GM03348 (cell line): ENCODE measurements at places on chromosomes 3 and 15.

DNA sequence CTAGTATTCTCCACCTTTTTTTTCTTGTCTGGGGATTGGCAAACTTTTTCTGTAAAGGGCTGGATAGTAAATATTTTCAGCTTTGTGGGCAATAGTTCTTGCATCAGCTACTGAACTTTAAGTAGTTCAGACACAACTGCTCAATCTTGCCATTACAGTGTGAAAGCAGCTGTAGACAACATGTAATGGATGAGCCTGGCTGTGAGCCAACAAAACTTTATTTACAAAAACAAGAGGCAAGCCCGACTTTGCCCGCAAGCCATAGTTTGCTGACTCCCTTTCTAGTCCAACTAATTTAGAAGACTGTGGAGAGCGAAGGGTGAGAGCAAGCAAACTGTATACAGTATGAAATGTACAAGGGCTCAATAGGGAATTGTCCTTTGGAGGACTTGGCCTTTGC lies 6.2 kb downstream of the FRMD4B start:
- DNase-seq: no peak

- DNase-seq: no peak
Observed at GRCh38 chr3:156792945-156793344, 33.2 kb upstream of the LEKR1 start.

- DNase-seq: no peak
Observed at GRCh38 chr3:87756616-87757015, 302.2 kb downstream of the CGGBP1 start.

- DNase-seq: no peak
Observed at GRCh38 chr3:174767853-174768382, 91.2 kb upstream of the NAALADL2 start.

DNA sequence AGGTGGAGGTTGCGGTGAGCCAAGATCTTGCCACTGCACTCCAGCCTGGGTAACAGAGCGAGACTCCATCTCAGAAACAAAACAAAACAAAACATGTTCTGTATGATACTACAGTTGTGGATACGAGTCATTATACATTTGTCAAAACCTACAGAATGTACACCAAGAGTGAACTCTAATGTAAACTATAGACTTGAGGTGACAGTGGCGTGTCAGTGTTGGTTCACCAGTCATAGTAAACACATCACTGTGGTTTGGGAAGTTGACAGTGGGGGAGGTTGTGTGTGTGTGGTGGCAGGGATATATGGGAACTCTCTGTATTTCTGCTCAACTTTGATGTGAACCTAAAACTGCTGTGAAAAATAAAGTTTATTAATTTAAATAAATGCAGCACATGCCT lies 33.0 kb upstream of the GNB5 start:
- DNase-seq: no peak

GRCh38 chr3:150291515-150291914 lies 116.6 kb upstream of the TSC22D2 start:
- no peak for DNase-seq

- DNase-seq: no peak
Observed at GRCh38 chr3:108564564-108564963, 24.7 kb downstream of the CIP2A start.

- DNase-seq: peak; percentile 58
Observed at GRCh38 chr3:11452885-11453847, 181.0 kb downstream of the ATG7 start.

DNA sequence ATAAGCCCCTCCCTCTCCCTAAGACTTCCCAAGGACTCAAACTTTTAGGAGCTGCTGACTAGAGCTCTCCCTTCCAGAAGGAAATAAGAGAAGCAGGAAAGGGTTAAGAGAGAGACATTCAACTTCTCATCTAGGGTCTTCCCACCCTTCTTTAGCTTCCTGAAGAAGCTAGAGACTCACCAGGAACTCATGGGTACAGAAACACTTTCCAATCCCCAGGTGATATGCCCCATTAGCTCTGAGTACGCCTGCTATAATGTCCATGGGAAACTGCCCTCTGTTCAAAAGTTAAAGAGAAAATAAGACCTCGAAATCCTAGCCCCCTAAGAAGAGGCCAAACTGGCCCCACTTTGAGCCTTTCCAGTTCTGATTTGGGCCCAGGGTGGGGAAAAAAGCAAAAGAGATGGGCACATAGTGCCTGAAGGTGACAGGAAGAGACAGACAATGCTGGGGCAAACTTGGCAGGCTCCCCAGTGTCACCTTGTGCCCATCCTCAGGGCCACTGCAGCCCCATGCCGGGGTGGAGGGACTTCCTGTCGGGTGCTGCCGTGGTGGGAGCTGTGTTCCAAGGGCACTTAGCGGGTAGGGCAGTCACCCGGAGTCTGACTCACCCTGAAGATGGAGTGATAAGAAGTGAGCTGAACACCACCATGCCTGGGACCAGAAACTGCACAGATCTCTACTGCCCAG lies 29.5 kb downstream of the CCDC12 start:
- DNase-seq: peak; percentile 63

DNA sequence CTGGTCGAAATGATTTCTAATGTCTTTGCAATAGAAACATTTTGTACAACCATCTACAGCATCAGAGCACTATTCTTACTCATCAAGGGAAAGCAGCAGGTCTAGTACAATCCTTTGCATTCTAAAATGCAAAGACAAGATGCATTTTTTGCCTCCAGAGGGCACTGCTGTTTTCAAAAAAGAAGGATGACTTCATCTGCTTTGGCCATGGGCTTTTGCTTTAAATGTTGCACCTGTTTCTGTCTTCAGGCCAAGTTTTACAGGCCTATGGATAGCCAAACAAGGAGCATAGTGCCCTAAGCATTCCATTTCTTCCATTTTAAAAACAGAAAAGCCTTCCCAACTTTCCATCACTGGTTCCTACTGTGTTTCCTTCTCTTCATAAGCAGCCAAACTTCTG lies 3.4 kb downstream of the PARP9 start:
- DNase-seq: peak; percentile 68

DNA sequence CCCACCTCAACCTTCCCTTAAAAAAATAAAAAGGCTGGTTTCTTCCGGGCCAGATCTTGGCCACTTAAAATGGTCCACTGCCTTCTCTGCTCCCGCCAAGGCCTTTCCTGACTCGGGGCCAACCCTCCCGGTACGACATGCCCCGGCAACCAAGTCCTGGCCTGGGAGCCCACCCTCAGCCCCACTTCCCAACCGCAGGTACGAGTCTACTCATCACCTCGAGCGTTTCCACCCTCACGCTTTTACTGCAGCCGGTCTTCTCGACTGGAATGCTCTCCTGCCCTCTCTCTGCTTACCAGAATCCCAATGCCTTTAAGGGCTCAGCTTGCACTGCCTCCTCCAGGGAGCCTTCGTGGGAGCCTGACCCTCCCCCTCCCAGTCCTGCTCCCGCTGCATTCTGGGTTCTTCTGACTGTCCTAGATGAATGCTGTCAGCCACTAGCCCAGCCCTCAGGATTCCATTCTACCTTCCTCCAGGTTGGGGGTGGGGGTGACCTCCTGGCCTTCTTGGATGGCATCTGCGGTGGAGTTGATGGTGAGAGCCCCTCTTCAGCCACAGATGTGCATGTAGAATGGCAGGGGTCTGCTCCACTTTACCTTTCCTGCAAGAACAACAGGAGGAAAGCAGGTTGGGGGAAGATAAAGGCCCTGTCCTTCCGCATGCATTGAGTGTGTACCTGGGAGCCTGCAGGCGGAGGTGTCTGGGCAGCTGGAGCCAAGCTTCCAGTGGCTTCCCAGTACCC lies 1.1 kb upstream of the CSRNP1 start:
- no peak for DNase-seq

DNA sequence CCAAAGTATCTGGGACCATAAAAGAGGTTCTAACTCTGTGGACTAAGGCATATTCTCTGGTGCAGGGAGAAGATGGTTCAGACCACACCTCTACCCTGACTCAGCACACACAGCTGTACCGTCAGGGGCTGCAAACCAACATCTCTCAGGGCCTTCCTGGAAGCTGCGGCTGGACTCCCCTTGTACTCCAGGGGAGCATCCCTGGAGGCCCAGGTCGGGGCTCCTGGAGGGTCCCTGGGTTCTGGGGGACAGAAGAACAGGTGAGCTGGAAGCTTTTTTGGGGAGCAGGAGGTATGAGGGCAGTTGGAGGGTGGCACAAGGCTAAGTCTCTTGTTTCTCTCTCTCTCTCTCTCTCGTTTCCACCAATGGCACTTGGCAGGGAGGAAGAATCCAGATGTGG lies 60.5 kb downstream of the LINGO1 start:
- no peak for DNase-seq

GRCh38 chr15:97966924-97967620 lies 6.6 kb downstream of the ARRDC4 start:
- peak; percentile 11 for DNase-seq

DNA sequence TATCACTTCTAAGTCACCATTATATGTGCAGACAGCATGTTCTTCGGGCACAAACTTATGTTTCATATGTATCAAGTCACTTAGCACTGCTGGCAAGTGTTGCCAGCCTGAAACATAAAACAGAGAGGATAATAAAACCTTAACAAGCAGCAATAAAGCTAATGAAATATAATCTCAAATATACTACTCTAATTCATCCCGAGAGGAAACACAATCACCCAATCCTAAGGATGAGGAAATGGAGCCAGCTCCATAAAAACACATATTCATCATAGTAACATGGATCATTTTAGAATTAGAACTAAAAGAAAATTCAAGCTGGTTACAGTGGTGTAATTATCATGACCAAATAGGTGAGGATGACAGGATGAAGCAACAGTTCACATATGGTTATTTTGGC lies 1072.7 kb downstream of the EPHA3 start:
- DNase-seq: no peak

- DNase-seq: no peak
Observed at GRCh38 chr3:31577232-31577631, 44.5 kb downstream of the STT3B start.

DNA sequence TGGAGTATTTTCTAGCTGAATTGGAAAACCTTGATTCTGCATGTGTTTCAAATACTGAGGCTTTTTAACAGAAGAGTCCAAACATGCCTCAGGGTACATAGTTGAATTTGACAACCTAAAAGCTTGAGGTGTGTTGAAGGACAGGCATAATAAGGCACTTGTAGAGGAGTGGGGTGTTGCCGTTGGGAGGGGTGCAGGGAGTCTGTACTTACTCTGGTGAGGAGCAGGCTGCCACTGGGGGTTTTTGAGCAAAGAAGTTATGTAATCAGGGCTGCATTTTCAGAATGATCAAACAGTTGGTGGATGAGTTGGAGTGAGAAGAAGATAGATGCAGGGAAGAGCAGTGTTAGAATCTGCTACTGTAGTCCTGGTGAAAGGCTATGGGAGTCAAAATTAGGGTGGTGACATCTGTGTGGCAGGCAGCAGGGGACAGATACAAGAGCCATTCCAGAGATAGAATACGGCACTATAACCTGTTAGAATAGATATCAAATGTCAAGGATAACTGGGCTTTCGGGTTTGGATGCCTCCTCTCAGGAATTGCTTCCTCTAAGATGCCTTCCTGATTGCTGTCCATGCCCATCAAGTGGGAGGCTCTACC lies 161.6 kb downstream of the GHSR start:
- DNase-seq: no peak

GRCh38 chr3:81910244-81910852 lies 148.9 kb upstream of the GBE1 start:
- peak; percentile 52 for DNase-seq

DNA sequence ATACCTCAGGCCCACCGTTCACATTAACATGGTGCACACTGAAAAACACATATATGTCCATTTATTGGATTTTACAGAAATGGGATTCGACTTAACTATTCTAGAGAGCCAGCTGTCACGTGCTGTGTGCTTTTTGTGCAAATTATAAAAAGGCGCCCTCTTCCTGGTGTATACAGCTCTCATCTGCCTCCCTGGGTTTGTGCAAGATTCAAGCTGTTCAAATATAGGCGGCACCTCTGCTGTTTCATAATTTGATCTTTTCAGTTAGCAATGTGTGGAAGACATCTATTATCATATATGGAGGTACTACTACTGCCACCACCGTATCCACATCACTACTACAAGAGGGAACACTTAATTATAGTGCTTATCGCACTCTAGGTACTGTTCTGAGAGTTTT lies 187.6 kb downstream of the EBLN2 start:
- DNase-seq: no peak

- DNase-seq: no peak
Observed at GRCh38 chr3:150194513-150194912, 213.6 kb upstream of the TSC22D2 start.

DNA sequence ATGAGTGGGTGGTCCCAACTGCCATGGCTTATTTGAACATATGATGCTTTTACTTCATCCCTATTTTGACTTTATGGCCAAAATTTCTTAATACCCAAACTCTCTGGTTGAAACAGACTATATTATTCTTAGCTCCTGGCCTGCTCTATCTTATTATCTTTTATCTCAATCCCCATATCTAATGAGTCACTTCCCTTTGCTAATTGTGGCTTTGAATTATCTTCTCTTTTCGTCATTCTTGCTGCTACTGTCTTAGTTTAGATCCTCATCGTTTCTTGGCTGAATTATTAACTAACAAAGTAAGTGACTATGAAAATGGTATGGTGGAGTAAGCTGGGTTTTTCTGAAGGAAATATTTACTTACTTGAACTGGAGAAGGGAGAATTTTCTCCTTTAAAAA lies 28.2 kb upstream of the DNAJC19 start:
- no peak for DNase-seq

DNA sequence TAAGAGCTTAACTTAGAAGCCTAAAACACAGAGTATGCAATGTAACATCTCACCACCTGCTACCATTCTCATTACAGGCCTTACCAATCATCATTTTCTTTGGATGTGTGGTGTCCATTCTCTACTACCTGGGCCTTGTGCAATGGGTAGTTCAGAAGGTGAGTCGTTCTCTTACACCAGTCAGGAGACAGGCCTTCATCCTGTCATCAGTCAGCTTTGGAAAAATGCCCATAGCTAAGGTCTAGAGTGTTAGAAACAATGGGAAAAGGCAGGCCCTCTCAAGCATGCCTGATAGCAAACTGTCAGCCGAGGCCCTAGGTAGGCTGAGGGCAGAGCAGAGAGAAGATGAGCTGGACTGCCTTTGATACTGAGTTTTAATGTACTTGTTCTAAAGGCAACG lies 13.5 kb downstream of the SLC28A2 start:
- DNase-seq: no peak

DNA sequence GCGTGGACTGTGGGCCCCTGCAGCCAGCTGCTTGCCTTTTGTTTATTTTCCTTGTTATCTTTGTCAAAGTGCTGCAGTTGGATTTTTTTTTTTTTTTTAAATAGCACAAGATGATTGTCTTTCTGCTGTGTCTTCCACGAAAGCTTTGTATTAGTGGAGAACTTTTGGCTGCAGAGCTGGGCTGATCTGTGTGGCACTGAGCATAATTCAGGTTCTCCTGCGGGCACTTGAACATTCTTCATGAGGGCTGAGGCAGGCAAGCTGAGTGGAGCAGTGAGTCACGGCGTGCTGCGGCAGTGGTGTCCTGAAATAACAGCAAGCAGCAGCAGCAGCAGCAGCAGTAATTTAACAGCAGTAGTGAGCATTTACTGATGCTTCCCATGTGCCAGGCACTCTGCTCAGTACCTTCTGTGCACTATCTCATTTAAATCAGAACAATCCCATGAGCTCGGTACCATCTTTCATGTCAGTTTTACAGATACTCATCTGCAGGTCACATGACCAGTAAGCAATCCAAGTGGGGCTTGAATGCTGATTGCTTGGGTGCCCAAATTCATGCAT lies 45.8 kb downstream of the MITF start:
- DNase-seq: peak; percentile 76
